ENCODE measurements at places on chromosomes 12 and 14.

GRCh38 chr14:94010625-94011024 is 13.5 kb downstream of the CCDC197 start:
- no peak for DNase-seq

GRCh38 chr12:84294246-84294645 is 618.4 kb downstream of the SLC6A15 start:
- peak; percentile 13 for DNase-seq

DNA sequence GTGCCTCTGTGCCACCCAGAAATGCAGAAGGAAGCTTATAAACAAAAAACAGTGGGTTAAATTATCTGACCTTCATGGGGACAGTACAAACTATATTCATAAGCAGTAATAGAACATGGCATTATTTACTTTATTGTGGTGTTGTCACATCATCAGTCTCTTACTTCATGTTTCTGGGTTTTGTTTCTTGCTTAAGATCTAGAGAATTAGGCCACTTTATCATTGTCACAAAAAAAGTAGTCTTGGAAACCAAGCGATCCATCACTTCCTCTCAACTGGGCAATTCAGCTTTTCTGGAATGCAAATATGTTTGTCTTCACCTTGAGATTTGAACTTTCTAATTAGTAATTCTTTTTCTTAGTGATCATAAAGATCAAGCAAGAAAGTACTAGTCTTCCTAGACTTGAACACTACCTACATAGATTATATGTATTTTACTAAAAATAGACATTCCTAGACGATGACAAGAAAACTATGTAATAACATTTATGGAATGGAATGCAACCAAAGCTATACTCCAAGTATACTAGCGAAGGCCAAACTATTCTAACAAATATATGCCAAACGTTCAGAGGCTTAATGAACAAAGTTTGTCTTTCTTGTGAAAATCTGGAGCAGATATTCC is 363.4 kb downstream of the DAD1 start:
- no peak for DNase-seq

DNA sequence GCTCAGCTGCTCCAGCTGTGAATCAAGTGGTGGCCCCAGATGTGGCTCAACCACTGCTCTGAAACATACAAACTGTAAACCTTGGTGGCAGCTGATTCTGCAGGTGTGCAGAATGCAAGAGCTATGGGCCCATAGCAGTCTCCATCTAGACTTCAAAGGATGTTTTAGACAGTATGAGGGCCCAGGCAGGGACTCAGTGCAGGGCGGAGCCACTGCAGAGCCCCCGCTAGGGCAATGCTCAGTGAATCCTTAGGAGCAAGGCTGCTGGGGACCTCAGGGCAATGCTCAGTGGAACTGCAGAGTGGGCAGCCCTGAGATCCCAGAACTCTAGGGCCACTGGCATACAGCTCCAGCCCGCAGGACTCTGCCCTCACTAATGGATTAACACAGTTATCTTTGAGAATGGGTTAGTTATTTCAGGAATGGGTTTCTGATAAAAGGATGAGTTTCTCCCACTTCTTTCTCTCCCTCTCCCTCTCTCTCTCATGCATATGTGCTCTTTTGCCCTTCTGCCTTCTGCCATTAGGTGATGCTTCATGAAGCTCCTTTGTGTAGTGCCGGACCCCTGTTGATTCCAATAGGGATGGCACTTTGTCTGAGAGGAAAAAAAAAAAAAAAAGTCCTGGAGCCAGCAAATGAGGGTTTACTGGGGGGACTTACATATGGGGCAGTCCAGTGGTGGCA is 48.4 kb upstream of the JDP2 start:
- no peak for DNase-seq

All from tongue (tissue), 3 donors.